ENCODE measurements at places on chromosomes 11 and 22.

DNA sequence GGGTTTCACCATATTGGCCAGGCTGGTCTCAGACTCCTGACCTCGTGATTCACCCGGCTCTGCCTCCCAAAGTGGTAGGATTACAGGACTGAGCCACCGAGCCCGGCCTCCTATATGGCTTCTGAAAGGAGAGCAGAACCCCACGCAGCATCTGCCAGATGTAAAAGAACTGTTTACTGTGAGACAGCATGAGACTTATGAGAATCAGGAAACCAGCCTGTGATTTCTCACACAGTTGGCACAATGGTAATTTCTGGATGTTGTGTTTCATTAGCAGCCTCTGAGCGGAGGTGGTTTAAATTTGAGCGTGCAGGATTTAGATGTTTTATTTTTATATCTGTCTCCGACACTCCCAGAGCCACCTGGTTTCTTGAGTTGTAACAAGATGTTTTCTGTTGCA, 33.8 kb downstream of the CEP164 start:
- no peak for DNase-seq

- no peak for DNase-seq
Observed at GRCh38 chr11:122304306-122304705, 188.3 kb upstream of the BLID start.

GRCh38 chr11:13318498-13319295, 41.1 kb downstream of the BMAL1 start:
- DNase-seq, result peak; percentile 44

DNA sequence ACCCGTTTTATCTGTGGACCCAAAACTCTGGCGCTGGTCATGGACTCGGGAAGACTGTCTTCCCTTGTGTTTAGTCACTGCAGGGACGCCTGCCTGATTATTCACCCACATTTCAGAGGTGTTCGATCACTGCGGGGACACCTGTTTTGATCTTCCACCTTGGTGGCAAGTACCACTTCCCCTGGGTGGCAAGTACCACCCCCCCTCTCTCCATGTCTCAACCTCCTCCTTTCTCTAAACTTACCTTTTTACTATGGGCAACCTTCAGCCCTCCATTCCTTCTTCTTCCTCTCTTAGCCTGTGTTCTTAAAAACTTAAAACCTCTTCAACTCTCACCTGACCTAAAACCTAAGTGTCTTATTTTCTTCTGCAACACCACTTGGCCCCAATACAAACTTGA, 1.9 kb upstream of the NDUFC2 start:
- DNase-seq, result no peak

- DNase-seq, result peak; percentile 65
Observed at GRCh38 chr11:95764267-95764898, 25.2 kb downstream of the FAM76B start.

All from inflammatory macrophage treated with lipopolysaccharide for 4 hours (primary cell).